GM23338 (cell line): ENCODE measurements at places on chromosomes 2 and 18. TPM values are rescaled to one million over a fixed set of nuclear protein-coding genes. Genes with fewer than 3 reads are reported as not detected.

- no peak overlapping the region for H3K4me3 ChIP-seq
- H3K4me1 ChIP-seq: peaks cover 38% of the 10 kb centered on the region
- DNase-seq: no peak
- no peaks in the 10 kb centered on the region; the same call in 1 of the 2 replicates for H3K36me3 ChIP-seq
- H3K27me3 ChIP-seq: no peaks in the 10 kb centered on the region
Measured at GRCh38 chr18:6865251-6865650, 135.7 kb downstream of the ARHGAP28 start.

DNA sequence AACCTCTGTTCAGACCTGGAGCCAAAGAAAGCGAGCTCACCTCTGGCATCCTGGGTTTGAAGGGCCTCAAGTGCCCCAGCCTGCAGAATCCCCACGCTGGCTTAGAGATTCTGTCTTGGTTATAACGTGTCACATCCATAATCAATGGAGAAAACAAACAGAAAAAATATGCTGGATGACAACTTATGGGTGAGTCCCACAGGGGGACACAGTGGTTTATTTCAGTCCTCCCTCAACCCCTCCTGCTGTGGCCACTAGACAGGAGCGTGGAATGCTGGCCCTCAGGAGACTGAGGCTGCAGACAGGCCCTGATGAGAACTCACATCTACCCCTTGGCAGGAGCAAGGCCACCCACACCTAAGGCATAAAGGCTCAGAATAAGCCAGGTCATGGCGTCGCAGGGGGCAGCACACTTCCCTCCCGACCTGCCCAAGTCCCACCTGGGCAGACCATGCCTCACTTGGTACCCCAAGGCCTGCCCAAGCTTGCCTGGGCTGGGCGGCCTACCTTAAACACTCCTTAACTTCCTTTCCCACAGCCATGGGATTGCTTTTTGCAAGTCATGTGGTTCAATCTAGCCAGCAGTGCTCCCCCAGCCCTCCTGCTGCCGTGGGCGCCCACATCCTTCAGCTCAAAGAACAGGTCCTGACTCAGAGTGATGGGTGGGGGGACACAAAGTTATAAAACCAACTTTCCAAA, 19.9 kb downstream of the COX7A2L start:
- H3K4me1 ChIP-seq: no peaks in the 10 kb centered on the region; the same call in 1 of the 2 replicates
- no peaks in the 10 kb centered on the region for H3K36me3 ChIP-seq
- DNase-seq: no peak
- H3K27ac ChIP-seq: no peak overlapping the region
- H3K27me3 ChIP-seq: no peaks in the 10 kb centered on the region

- no peaks in the 10 kb centered on the region for H3K36me3 ChIP-seq
- peak overlapping the region; percentile 33 for H3K27ac ChIP-seq
- peaks cover 23% of the 10 kb centered on the region for H3K4me1 ChIP-seq
Measured at GRCh38 chr2:69585855-69586555, 57.5 kb downstream of the AAK1 start.

Gene ADAM23
- 12.0 and 15.9 TPM in 2 replicates for total RNA-seq

Gene RIT2
- 0.70 and 1.9 TPM in 2 replicates for total RNA-seq

Gene POLR1A
- total RNA-seq: 33.4 and 43.2 TPM in 2 replicates

DNA sequence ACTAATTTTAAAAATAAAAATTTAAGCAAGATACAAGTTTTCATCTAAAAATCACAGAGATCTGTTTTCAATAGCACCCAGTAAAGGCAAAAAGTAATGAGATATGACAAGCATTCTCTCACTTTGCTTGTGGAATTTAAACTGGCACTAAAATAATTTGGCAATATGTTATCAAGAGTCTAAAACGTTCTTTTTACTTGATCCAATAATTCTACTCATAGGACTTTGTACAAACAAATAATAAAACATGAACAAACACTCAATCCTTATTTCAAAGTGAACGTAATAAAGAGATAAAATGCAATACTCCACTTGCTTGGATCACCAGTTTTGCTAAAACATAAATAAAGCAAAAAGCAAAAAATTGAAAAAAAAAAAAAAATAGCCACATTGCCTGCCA, 30.4 kb downstream of the PIAS2 start:
- H3K4me1 ChIP-seq: no peaks in the 10 kb centered on the region
- no peaks in the 10 kb centered on the region for H3K27me3 ChIP-seq
- DNase-seq: no peak
- H3K36me3 ChIP-seq: peaks cover 22% of the 10 kb centered on the region
- H3K27ac ChIP-seq: no peak overlapping the region

Gene DQX1
- total RNA-seq: 0.52 and 0.74 TPM in 2 replicates

Gene VPS4B
- total RNA-seq: 30.2 and 34.4 TPM in 2 replicates

Gene ALK
- total RNA-seq: 0.16 and 0.35 TPM in 2 replicates

- H3K36me3 ChIP-seq: 0 out of 2 replicates have a peak, but pooled peaks cover 5% of the 10 kb centered on the region
- no peak for DNase-seq
- H3K4me3 ChIP-seq: no peak overlapping the region
- no peaks in the 10 kb centered on the region for H3K27me3 ChIP-seq
Measured at GRCh38 chr2:46921676-46922448, 6.3 kb upstream of the MCFD2 start.

Gene SCN3A
- total RNA-seq: 0.66 TPM in 1 of 2 replicates, not detected in the other
